ENCODE measurements at places on chromosomes 4 and X.
A peak's percentile ranks its signal among the peaks of the same experiment; 100 is the strongest.

DNA sequence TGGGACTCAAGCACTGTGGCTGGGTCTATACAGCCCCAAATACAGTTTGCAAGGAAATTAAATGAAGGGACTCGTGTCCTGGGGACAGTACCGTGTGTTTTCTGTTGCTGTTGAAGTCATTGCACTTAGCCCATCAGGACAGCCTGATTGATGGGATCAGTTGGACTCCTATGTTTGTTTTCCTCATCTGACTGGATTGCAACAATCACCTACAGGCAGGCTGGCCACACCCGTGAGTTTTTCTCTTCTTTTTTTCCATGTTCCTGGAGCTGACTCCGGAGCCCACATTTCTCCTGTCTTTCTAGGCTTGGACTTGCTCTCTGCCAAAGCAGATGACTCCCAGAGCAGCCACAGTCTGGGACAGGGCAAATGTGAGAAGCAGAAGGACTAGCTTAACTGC, 38.1 kb downstream of the RTL9 start:
- DNase-seq, result no peak

DNA sequence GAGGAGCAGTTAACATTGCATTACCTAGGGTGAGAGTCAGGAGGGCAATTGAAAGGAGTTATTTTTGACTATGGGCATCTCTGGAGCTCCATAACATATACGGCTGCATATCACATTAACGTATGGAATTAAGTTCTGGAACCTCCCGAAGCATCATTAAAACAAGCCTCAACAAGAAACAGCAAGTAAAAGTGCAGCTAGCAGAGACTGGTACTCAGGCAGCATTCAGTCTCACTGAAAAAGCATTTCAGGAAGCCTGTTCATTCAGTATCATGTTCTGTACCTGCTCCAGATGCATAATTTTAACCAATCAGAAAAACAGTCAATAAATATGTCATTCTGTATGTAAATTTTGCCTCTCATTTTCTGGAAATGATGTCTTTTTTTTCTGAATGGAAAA, 299.6 kb downstream of the EPHA5 start:
- DNase-seq, result no peak

DNA sequence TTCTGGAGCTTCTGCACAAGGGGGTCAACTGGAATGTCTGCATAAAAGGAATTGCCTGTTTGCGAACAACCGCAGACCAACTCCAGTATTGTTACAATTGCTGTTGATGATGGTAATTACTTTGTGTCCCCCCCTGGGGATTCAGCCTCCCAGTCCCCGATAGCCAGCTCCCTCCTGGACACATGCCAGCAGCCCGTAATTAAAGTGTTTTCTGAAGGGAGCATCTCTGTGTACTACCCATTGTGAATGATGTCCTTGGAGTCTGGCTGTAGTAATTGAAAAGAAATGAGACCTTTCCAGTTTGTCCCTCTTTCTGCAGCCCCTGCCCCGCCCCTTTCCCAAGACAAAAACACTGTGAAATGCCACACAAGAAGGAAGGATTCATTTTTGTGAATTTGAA, 377.1 kb upstream of the LCORL start:
- DNase-seq, result no peak

DNA sequence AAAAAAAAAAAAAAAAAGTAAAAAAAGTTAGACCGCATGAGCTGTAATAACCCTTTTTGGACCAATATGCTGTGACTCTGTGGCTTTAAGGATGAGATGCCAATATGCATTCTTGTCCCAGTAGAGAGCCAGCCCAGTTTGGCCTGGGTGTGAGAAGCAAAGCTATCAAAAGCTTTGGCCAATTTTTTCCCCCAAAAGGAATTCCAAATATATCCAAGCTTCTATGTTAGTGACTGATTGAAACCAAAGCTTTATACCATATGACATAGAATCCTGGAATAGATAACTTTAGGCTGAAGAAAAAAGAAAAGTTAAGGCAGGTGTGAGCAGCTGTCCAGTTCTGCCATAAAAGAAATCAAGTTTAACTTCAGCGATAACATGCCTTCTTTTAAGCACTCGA, 30.5 kb upstream of the RBPJ start:
- DNase-seq, result no peak

DNA sequence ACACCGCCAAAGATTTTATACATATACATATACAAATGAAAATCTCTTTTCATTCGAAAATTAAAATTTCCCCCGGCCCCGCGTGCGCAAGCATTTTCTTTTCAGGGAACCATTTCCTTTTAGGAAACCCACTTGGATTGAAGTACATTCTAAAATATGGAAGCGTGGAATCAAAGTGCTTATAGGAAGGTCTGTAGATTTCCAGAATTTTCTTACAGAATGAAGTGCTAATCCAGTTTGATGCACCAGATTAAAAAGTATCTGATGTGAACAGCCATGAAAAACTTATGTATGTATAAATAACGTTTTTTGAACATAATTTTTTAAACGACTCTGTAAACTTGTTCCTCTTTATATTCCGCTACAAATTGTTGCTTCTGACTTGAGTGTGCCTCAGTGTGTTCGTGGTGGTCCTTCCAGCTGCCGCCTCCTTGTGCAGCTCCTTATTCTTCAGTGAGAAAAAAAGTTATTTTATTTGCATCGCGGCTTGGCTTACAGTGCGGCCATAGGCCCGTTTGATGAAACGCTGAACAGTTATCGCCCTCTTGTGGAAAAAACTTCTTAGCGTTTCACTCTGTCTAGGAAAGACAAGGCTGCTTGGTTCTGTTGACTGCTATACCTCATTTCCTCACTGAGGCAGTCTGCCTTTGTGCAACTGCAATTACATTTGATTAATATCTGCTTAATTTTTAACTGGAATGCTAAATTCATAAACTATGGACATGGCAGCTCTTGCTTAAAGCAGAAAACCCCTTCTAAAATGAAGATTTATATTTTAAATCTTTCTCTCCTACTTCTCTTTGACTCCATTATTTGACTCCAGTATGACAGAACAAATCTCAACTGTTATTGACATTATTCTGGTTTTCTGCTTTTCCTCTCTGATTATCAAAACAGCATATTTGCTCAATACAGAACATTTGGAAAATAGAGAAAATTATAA, 4.7 kb upstream of the NKX6-1 start:
- peak; percentile 10 for DNase-seq

GRCh38 chrX:119729408-119730201, 28.8 kb upstream of the SOWAHD start:
- DNase-seq, result peak; percentile 21

DNA sequence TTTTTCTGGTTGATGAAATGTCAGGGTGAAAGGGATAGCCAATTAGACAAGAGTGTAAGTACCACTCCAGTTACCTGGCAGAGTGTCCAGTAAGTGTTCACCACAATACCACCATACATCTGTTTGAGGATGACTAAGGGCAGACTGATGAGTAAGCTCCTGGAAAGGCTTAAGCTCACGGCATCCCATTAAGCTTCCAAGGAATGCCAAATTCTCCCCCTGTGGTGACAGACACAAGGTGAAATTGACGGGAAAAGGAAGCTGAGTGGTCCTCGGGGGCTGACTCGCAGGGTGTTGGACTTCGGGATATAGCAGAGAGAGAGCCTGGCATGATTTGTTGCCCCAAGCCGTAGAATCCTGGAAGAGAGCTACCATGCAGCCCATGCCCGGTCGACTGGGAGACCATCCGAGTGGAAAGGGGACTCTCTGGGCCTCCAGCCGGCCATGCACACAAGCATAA, 7.6 kb upstream of the BST1 start:
- DNase-seq, result peak; percentile 60

GRCh38 chr4:22345678-22346077, 170.2 kb downstream of the ADGRA3 start:
- DNase-seq, result no peak

DNA sequence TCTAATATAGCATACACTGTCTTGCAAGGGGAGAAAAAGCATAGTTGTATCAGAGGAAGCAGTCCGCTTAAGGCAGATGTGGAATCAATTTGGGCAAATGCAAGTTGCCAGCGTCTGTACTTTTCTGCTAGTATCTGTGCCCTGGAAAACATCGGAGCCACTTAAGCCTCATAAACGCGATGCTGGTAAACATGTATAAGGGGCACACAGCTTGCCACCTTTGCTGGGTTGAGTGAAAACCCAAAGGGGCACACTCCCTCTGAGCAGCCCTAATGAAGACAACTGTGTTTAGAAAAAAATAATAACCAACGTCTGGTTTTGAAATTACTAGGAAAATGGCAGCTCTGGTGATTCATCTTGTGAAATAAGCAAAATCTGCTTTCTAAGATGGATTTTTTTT, 24.3 kb downstream of the SMIM20 start:
- no peak for DNase-seq

DNA sequence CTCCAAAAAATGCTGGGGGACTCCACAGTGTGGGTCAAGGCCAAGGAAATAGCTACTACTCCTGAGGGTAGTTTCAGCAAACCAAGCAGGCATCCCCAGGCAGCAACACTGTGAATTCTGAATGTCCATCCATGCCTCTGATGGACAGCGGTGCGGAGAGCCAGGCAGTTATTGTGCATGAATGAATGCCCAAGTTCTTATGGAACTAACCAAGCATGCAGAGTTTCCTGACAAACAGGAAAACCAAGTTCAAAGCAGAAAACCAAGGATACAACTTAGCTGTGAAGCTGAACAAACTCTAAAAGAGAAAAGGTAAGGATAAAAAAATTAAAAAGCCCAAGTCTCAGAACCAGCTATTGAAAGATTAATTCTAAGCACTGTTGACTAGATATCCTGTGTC, 642.6 kb upstream of the HS3ST1 start:
- no peak for DNase-seq

- DNase-seq, result no peak
Observed at GRCh38 chr4:7043284-7044136, at the start of gene TADA2B. Gene TADA2B, plus strand, starts transcription at chr4:7043372. Its CDS starts 208 bp downstream, at chr4:7043580.

- DNase-seq, result peak; percentile 64
Observed at GRCh38 chr4:166091912-166092510, 219.0 kb downstream of the TLL1 start.

DNA sequence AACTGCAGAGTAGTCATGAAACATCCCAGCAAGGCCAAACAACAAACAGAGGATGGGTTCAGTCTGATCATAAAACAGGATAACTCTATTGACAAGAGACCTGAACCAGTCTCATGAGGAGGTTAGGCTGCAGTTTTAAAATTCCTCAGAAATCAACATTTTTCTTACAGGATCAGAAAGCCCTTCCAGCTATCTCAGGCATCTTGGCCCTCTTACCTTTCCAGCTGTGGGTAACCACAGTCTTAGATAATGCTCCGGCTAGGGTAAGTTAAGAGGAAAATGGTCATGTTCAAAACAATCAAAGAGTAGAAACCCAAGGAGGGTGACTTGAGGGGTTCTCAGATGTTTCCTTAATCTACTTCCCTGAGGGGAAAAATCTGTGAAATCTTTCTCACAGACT, 5.1 kb downstream of the CTSO start:
- DNase-seq, result no peak

DNA sequence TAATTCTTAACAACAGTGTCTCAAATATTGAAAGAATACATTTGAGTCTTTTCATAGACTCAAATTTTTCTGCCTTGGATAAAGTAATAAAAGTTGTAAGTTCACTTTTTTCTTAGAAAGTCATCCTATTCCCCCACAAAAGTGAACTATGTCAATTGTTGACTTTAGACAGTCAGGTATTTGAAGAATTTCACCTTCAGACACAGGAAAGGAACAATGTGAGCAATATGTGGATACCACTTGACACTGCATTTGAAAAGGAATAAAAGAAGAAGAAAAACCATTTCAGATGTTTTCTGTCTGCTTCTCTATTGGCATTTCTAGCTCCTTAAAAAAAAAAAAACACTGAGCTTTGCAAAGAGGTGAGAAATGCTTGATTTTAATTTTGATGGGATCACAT, 1389.0 kb upstream of the IGFBP7 start:
- no peak for DNase-seq

DNA sequence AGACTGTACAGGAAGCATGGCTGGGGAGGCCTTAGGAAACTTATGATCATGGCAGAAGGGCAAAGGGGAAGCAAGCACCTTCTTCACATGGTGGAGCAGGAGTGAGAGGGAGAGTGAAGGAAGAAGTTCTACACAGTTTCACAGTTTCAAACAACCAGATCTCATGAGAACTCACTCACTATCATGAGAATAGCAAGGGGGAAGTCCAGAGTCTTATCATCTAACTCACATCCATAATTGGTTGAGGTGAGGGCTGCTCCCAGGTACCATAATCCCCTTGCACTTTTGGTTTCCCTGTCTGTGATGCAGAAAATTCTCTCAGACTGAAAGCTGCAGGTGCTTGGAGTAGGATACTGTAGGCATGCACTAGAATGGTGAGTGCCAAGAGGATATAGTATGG, 233.8 kb upstream of the CPEB2 start:
- DNase-seq, result no peak

DNA sequence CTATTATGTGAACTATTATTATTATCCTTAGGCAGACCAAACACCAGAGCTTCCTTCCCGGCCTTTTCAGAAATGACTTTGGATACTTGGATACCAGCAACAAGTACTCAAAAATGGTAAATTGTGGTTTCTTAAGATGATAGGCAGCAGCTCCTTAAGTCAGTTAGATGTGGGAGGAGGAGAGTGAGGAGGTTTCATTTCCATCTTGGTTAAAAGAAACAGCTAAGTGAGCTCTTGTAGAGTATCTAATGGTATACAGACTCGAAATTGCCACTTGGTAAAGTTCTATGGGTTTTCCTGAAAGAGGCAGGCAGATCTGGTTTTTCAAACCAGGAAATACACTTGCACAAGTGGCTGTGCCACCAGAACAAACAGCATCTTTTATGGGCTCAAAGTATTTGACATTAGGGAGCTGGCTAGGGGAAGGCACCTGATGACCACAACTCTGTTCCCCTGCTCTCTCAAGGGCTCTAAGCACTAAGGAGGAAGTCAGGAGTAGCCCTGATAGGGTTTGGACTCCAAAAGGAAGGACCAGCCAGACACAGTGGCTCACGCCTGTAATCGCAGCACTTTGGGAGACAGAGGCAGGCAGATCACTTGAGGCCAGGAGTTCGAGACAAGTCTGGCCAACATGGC, 130.9 kb downstream of the TMEM164 start:
- peak; percentile 4 for DNase-seq

DNA sequence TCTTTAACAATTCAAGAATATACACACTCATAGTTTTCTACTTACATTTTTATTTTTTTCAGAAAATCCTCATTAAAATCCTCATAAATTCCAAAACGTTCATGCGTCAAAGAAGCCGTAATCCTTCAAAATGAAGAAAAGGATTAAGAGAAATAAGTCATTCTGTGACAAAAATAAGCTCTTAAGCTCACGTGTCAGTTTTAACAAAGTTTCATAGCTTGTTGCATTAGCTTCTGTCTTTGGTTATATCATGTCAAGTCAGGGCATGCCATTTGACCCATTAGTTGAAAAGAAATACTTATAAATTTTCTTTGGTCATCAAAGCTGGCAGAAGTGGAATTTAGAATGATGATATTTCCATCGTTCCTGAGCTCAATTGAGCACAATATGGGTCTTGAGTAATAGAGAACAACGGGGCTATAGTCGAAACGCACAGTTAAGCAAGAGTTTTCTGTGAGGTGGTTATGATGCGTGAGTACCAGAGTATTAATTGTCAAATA, 185.2 kb upstream of the CTSO start:
- DNase-seq, result no peak

Data from NCI-H2029 treated with DMSO at 0.1 percent for 48 hours (cell line).